Cerebellar nuclear complex (tissue), 1 donor: ENCODE measurements at places on chromosomes 1 and 21.

DNA sequence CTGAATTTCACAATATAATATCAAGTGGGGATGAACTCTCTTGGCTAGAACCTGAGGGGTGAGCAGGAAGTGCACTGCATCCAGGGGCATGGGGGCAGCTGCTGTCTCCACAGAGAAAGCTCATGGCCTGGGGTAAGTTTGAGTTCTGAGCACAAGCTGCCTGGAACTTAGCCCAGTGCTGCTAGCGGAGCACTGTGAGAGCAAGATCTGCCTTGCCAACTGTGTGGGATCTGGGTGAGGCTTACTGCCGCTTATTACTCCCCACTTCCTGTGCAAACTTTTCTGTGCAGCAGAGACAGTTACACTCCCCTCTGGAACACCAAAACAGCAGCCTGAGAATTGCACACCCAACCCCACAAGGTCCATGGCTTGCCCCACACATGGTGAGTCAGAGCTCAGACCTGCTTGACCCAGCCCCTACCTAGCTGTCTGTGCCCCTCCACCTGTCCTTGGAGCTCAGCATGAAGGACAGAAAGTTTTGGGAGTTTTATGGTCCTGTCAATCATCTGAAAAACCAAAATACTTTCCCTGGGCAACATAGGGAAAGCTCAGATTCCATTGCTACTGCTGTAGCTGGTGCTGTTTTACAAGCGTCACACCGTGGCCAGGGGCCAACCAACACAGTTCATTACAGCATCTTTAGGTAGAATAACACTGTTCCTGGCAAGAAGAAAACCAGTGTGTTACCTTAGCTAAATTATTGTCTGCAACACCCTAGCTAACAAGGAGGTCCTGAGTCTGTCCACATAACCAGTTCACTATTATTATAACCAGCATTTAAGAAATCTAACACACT is 762.1 kb upstream of the NEGR1 start:
- DNase-seq, result no peak

DNA sequence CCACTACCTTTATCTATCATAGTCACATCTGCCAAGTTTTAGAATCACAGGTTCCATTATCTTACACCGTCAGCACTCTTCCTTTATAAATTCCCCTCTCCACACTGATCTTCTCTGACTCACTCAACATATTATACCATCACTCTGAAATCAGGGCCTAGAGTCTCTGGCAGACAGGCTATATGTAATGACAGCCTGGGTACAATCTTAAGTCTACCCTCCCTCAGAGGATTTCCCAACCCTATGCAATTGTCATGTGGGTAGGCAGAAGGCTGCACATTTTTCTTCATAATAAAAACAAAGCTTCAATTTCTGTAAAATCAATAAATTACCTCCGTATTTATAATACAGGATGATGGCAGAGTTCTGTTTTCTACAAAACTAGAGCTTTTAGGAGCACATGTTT is 138.0 kb downstream of the RERE start:
- DNase-seq, result no peak

DNA sequence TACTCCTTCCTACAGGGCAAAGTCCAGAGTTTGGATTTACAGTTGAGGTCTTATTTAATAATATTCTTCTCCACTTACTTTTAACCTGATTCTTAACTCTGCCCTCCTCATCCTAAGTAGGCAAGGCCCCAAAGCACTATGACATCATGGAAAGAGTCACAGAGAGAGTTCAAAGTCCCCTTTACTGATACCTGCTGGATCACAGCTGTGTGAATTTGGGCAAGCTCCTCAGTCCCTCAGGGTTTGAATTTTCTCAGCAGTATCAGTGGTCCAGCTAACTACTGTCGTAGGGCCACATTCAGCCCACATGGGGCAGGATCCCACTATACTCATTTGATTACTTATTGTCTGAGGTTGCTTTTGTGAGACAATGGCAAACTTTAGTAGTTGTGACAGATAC is 16.0 kb downstream of the TYW3 start:
- DNase-seq, result no peak

DNA sequence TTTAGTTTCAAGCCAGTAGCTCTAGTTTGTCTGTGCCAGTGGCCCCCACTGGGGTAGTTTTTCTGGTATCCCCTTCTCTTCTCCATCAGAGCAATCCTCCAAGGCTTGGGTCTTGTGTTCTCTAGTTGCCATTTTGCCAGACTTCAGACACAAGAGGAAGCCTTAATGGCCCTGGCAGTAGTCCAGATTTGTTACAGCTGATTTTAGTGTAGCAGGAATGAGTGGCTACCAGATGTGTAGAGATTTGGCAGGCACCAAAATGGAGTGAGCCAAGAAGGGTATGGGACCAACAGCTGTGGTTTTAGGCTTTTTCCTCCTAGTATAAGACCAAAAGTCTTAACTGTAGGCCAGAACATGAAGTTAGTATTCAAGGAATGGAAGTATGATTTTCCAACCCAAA is 56.8 kb downstream of the ACP6 start:
- no peak for DNase-seq

GRCh38 chr21:46594276-46594675 is 10.6 kb downstream of the S100B start:
- no peak for DNase-seq

DNA sequence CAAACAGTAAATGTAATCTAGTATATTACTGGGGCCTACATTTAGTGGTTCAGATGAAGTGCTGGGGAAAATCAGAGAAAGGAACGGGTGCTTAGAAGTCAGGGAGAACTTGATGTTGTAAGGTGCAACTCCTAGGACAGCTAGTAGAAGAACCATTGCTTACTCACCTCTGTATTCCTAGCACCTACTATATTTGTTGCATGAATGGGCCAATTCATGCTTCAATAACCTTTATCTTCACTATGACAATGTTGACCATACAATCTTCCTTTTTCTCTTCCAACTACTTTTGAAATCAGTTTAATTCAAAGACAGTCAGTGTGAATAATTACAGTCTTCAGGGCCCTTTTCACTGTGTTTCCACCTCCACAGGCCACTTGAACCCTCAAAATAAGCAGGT is 125.0 kb upstream of the DMRTA2 start:
- no peak for DNase-seq

DNA sequence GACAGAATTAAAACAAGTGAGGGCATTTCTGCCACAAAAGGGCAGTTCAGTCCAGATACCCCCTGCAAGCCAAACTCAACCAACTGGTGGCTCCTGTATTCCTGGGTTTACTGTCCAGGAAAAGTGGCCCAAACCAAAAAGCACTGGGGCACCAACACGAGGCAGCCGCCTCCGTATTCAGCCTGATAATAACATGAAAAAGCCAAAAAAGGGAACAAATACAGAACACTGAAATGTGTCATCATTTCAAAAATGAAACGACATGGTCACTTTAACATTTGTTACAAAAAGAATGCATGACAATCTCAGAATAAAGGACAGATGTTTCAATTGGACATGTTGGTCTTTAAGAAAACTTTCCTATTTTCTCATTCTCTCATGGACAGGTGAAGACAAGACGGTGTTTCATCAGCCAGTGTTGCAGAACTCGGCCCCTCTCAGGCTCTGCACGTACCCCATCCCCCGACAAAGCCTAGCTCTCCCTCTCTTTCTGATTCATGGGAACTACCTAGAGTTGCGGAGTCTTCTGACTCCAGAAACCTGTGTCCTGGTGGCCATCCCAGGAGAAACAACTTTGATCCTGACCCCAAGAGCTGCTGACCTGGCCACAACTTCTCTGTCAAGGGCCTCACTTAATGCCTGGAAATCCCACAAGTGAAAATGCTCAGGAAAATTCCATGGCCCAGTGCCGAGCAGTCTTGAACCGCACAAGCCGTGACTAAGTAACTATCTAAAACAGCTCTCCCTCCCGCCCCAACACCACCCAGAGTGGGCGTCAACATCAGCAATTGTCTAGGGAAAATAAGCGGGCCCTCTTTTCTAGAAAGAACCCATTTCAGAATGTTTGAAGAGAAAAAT is 27.1 kb downstream of the ZBTB17 start:
- DNase-seq, result no peak

GRCh38 chr1:203507759-203508158 is 13.8 kb downstream of the OPTC start:
- no peak for DNase-seq

GRCh38 chr1:205237526-205238484 is 10.1 kb downstream of the TMCC2 start:
- no peak for DNase-seq

- DNase-seq, result no peak
Measured at GRCh38 chr1:37807220-37807554, 403 bp upstream of the C1orf122 start.
